ENCODE measurements at places on chromosomes 6 and 20.

DNA sequence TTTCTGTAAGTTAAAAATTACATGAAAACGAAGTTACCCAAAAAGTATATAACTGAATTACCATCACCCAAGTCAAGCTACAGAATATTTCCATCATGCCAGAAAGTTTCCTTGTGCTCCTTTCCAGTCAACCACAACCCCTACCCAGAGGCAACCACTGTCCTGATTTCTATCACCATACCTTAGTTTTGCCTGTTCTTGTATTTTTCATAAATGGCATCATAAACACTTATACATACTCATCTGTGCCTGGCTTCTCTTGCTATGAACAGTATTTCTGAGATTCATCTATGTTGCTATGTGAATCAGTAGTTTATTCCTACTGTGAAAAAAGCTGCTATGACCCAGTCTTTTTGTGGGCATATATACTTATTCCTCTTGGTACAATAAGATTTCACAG is 7.4 kb downstream of the FKBP5 start:
- DNase-seq = no peak

- no peak for DNase-seq
Observed at GRCh38 chr6:145498425-145498824, 236.9 kb downstream of the EPM2A start.

GRCh38 chr20:57546956-57547649 is 13.8 kb upstream of the PCK1 start:
- DNase-seq = no peak

DNA sequence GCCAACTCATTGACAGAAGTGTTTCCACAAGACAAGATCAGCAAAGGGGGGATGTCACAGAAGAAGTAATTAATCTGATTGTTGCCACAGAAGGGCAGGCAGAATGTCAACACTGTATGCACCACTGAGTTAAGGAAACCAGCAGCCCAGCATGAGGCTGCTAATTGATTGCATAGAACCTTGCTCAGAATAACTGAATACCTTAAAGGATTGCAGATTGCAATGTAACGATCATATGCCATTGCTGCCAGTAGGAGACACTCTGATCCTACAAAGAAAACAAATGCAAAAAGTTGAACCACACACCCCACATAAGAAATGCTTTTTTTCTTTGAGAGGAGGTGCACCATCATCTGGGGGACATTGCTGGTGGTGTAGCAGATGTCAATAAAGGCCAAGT is 13.1 kb downstream of the OR5V1 start:
- DNase-seq = no peak

- no peak for DNase-seq
Observed at GRCh38 chr6:92577077-92577719, 842.2 kb downstream of the EPHA7 start.

DNA sequence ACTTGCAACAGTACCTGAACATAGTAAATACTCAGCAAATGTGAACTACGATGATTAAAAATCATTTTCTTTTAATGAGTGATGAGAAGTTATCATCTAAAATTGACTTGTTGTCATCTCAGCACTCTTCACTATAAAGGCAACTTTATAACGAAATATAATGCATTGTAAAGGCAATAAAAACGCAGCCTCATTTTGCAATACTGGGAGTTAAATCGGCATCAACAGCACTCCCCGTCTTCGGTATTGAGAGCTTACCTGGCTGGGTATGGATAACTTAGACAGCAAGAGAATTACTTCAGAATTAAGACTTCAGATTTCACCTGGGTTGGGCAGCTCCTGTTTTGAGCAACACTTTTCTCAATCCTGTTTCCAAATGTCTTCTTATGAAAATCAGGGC is 20.8 kb downstream of the NKX2-2 start:
- DNase-seq = no peak

- DNase-seq = peak; percentile 54
Observed at GRCh38 chr6:73519926-73520687, 725 bp downstream of the EEF1A1 start.

DNA sequence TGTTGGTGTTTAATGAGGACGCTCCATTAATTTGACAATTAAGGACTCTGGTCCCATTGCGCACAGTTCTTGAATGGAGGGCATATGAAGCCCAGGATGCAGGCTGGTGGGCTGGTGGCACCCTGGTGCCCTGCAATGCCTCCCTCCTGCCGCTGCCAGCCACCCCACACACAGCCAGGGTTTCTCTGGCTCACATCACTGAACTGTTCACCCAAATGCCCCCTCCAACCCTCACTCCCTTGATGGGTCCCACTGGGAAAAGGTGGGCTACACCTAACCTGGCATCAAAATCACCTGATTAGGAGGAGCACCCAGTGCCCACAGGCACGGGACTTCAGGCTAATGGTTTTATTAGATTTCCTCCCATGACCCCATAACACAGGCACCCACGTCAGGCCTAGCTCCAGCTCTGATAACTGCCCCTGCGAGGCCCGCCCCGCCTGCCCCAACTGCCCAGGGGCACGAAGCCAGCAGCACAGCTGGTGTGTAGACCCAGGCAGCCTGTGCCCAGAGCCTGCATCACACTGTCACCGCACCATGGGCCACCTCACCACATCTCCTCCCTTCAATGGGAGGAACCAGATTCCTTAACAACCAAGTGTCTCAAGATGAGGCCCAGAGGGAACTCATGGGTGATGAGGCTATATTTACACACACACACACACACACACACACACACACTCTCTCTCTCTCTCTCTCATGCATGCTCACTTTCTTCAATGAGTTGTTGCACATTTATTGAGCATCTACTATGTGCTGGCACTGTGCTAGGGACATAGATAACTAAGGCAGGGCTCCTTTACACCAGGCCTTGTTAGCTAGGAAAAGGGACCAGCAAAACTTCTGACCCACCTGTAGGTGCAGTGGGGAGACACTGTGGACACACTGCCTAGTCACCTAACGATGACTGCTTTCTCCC is 107.3 kb downstream of the NOL4L start:
- no peak for DNase-seq

DNA sequence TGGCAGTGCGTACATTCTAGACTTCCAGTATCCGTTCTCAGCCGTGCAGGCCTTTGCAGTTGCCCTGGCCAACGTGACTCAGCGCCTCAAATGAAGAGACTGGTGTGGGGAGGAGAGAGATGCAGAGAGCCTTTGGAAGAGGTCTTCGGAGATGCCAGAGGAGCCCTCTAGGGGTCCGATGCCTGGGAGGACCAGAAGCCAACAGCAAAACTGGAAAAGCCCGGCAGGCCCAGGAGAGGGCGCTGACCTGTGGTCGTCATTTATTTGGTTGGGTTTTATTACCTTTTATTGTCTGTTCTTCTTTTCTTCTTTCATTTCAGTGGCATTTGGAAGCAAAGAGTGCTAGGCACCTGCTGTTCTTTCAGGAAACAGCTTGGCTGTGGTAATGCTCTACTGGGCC is 53.3 kb upstream of the TMEM181 start:
- DNase-seq = no peak

DNA sequence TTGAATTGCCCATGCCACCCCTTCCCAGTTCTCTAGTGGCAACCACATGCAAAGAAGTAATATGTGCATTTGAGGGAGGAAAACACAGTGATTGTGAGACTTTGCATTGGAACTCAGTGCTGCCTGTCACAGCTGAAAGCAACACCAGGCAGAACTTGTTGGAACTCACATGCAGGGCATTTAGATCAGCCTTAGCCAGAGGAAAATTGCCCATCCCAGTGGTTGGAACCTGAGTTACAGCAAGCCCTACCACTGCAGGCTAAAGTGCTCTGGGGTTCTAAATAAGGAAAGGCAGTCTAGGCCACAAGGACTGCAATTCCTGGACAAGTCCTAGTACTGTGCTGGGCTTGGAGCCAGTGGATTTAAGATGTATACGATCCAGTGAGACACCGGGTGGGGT is 245.3 kb upstream of the UFL1 start:
- no peak for DNase-seq

DNA sequence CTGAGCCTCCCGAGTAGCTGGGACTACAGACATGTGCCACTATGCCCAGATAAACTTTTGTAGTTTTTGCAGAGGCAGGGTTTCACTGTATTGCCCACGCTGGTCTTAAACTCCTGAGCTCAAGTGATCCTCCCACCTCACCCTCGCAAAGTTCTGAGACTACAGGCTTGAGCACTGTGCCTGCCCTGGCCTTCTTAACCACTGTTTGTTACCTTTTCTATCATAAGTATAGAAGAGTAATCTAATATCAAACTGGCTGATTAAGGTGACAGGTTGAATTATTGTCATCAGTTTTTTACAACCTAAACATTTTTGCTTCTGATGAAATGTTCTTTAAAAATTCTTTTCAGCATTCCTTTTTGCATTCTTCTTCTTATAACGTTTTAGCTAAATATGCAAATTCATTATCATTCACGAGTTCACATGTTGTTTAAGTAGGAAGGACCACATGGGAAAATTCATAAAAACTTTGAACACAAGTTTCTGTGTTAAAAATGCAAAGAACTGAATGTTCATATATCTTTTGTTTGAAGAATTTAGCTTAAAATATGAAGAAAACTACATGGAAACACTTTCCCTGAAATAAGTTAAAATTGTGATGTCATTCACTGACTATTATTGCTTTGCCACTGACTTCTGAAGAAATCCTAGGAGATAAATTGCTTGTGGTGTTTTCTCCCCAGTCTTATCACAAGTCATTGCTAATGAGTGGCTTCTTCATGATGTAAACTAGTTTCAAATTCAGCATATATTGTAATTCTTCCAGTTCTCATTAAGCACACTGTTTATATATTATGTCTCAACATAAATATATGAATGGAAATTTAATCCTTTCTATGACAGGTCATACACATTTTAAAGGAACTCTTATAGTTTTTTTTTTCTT is 106.7 kb downstream of the ADGRB3 start:
- no peak for DNase-seq

GRCh38 chr6:40541556-40542174 is 45.5 kb downstream of the LRFN2 start:
- no peak for DNase-seq

- DNase-seq = no peak
Observed at GRCh38 chr20:24600012-24600411, 130.6 kb downstream of the SYNDIG1 start.

GRCh38 chr6:129749749-129750120 is 39.8 kb upstream of the ARHGAP18 start:
- DNase-seq = no peak

- DNase-seq = no peak
Observed at GRCh38 chr6:73349311-73349710, 4.8 kb downstream of the DPPA5 start.

GRCh38 chr20:9616833-9617461 is 102.6 kb downstream of the LAMP5 start:
- DNase-seq = peak; percentile 77

DNA sequence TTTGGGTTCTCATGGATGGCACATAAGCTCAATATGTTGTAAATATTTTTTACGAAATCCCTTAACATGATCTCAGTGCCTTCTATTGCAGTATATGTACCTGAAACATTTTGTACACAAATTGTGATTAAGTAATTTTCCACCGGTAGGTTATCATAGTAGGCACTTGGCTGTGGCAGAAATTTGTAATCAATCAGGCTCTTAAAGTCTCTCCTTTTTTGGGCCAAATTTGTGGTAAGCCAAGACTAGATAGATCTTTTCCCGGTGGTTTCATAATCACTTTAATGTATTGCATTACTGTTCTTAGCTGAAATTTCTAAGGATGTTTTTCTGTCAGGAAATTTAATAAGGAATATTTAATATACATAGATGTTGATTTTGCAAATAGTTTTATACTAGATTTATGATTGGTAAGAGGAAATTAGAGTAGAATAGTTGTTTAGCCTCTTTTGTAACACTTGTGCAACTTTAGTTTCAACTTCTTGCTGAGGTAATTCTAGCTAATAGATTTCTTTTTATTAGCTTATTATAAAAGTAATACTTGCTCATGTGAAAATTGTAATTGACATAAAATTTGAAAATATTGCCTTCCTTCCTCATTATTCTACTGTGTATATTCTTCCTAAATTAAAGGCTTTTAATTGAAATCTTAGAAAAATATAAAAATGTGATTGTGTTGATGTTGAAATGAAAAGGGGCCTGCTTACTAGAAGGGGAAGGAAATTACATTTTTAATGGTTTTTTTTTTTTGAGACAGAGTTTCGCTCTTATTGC is 3.2 kb downstream of the PCMT1 start:
- DNase-seq = no peak

DNA sequence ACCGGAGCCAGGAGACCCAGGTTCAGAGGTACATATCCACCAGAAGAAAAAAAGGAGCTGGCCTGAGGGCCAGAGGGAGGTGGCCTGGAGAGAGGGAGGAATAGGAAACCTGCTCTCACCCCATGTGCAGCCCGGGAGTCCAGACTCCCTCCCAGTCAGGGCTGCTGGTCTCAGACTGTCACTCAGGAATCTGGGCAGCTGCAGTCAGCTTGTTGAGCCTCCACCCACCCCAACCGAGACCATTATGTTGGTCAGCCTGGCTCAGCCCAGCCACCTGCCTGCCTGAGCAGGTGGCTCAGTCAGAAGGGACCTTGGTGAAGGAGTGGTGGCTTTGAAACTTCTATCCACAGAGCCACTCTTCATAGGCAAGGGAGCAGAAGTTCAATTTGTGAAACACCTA is 53.3 kb upstream of the EPB41L1 start:
- DNase-seq = no peak

GRCh38 chr20:833121-833449 is 430 bp upstream of the FAM110A start:
- no peak for DNase-seq

- DNase-seq = no peak
Observed at GRCh38 chr6:158041788-158042187, 60.1 kb downstream of the SYNJ2 start.

- DNase-seq = no peak
Observed at GRCh38 chr6:15116889-15117288, 129.0 kb upstream of the JARID2 start.

DNA sequence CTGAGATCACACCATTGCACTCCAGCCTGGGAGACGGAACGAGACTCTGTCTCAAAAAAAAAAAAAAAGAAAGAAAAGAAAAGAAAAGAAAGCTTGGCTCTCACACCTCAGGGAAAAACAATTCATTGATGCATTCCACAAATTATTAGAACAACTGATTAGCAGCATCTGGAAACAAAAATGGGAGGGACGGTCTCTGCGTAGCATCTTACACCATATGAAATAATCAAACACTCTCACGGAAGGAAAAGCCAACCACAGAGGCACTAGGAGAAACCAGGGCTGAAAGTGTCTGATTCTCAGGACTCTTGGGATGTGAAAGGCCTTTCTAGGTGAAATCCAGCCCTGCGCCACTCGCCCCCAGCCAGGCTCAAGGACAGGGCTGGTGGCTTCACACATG is 2.3 kb upstream of the HELZ2 start:
- DNase-seq = no peak

GRCh38 chr6:7538484-7538883 is 3.0 kb upstream of the DSP start:
- no peak for DNase-seq

All from NCI-H1436 (cell line).